ENCODE measurements at places on chromosomes 7 and 10.

DNA sequence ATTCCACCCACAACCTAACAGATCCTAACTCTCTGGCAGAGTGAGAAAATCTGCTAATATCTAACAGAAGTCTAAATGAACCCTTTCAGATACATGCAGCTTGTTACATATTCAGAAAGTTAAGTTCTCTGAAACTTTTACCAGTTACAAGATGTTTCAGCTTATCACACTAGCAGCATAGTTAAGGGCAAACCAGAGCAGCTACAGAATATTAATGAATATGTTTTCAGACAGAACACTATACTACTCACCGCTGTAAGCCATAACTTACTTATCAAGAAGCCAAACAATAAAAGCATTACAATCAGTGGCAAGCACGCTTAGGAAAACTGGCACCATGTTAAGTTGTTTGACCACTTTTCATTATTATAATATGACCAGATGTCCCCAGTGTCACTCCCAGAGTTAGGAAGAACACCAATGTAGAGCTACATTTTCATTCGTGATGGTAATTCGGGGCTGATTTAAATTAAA lies 2.7 kb downstream of the ITGB1 start:
- peak overlapping the region; percentile 77 for H3K27ac ChIP-seq
- H3K27me3 ChIP-seq: no peaks in the 10 kb centered on the region
- H3K4me3 ChIP-seq: peak overlapping the region; percentile 84
- no peak for DNase-seq
- H3K4me1 ChIP-seq: peaks cover 68% of the 10 kb centered on the region
- H3K36me3 ChIP-seq: peaks cover 28% of the 10 kb centered on the region

DNA sequence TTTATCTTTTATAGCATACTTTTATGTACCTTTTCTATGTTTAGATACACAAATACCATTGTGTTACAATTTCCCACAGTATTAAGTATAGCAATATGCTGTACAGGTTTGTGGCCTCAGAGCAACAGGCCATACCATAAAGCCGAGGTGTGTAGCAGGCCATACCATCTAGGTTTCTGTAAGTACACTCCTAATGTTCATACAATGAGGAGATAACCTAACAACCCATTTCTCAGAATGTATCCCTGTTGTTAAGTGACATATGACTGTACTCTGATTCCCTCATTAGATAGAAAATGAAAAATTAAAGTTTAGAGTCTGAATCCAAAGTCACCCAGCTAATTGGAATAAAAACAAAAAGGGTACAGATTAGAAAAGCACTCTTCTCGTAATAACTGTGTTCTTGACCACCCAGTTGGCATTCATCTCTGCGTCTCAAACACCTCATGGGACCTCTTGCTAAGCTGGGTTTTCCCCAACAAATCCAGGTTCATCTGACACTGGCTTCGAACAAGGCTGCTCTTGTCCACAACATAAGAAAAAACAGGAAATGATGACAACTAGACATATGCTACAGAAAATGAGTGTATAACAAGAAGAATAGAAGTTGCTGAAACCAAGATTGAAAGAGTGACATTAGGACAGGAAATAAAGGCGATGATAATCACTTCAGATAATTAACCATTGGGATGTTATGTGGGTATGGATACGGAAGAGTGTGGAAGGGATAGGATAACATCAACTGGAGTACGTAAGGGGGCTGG lies 1.4 kb downstream of the NDUFB8 start:
- H3K4me3 ChIP-seq: peak overlapping the region; percentile 91
- no peaks in the 10 kb centered on the region for H3K27me3 ChIP-seq
- peaks cover 33% of the 10 kb centered on the region for H3K36me3 ChIP-seq
- DNase-seq: no peak

DNA sequence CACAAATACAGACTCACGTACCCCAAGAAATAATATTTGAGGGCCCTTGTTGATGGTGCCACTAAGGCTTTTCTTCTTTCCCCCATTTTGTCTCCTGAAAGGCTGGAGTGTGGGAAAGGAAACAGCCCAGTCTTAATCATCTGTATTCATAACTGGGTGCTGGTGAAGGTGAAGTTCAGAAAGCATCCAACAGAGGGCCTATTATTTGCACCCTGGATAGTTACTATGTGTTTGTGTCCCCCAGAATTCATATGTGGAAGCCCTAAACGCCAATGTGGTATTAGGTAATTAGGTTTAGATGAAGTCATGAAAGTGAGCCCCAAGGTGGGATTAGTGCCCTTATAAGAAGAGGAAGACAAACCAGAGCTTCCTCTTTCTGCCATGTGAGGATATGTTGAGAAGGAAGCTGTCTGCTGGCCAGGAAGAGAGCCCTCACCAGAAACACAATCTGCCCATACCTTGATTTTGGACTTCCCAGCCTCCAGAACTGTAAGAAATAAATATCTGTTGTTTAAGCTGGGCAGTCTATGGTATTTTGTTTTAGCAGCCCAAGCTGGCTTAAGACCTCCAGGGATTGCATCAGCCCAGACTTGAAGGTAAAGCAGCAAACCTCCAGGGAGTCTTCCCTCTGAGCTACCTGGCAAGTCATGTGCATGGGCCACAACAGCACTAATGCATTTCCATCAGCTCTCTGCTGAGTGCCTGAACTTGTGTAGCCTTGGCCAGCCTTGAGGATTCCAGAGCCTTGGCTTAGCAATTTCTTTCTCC lies 90.0 kb upstream of the ADRB1 start:
- H3K27ac ChIP-seq: no peak overlapping the region
- no peaks in the 10 kb centered on the region for H3K27me3 ChIP-seq
- no peaks in the 10 kb centered on the region for H3K36me3 ChIP-seq
- H3K4me3 ChIP-seq: no peak overlapping the region

- H3K27ac ChIP-seq: no peak overlapping the region
- DNase-seq: no peak
- H3K4me1 ChIP-seq: peaks cover 5% of the 10 kb centered on the region
Observed at GRCh38 chr10:110398419-110399105, 93.8 kb upstream of the SMNDC1 start.

GRCh38 chr7:130891254-130892094 lies 157.5 kb upstream of the KLF14 start:
- no peak overlapping the region for H3K4me3 ChIP-seq
- H3K27me3 ChIP-seq: no peaks in the 10 kb centered on the region
- H3K4me1 ChIP-seq: peaks cover 45% of the 10 kb centered on the region

- H3K27me3 ChIP-seq: peaks cover 17% of the 10 kb centered on the region
- no peak overlapping the region for H3K27ac ChIP-seq
- DNase-seq: no peak
- H3K36me3 ChIP-seq: peaks cover 3% of the 10 kb centered on the region
Observed at GRCh38 chr10:78936412-78937342, 132.1 kb upstream of the ZMIZ1 start.

DNA sequence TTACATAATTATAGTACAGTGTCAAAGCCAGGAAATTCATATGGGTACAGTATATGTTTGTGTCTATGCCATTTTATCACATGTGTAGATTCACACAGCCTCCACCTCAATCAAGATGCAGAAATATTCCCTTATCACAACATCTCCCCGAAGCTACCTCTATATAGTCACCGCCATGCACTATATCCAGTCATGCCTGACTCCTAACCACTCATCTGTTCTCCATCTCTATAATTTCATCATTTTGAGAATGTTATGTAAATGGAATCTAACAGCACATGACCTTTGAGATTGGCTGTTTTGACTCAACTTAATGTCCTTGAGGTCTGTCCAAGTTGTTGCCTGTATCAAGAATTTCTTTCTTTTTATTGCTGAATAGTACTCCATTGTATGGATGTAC lies 22.3 kb upstream of the SLC25A13 start:
- H3K27me3 ChIP-seq: peaks cover 35% of the 10 kb centered on the region
- no peak for DNase-seq
- H3K27ac ChIP-seq: no peak overlapping the region
- H3K4me3 ChIP-seq: no peak overlapping the region
- no peaks in the 10 kb centered on the region for H3K36me3 ChIP-seq

GRCh38 chr7:16850614-16851466 lies 30.9 kb downstream of the AGR3 start:
- H3K4me3 ChIP-seq: no peak overlapping the region
- peaks cover 23% of the 10 kb centered on the region for H3K27me3 ChIP-seq
- H3K27ac ChIP-seq: no peak overlapping the region
- no peaks in the 10 kb centered on the region for H3K36me3 ChIP-seq

GRCh38 chr10:104415526-104416165 lies 62.0 kb downstream of the CFAP58 start:
- peaks cover 23% of the 10 kb centered on the region for H3K27me3 ChIP-seq
- H3K4me1 ChIP-seq: peaks cover 4% of the 10 kb centered on the region
- no peak overlapping the region for H3K4me3 ChIP-seq
